ENCODE measurements at places on chromosomes 5 and 9.

DNA sequence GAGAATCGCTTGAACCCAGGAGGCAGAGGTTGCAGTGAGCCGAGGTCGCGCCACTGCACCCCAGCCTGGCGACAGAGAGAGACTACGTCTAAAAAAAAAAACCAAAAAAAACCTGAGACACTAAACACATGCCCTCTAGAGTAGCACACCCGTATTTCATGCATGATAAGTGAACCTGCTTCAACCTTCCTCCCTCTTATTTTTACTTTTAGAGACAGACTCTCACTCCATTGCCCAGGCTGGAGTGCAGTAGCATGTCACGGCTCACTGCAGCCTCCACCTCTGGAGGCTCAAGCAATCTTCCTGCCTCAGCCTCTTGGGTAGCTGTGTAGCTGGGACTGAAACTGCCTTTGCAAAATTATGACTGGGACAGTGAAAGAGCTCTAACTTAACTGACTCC lies 17.6 kb upstream of the NANS start:
- no peak for DNase-seq

GRCh38 chr9:86350006-86350760 lies 4.0 kb downstream of the TUT7 start:
- no peak for DNase-seq

GRCh38 chr9:93005876-93006275 lies 52.6 kb upstream of the SUSD3 start:
- no peak for DNase-seq

DNA sequence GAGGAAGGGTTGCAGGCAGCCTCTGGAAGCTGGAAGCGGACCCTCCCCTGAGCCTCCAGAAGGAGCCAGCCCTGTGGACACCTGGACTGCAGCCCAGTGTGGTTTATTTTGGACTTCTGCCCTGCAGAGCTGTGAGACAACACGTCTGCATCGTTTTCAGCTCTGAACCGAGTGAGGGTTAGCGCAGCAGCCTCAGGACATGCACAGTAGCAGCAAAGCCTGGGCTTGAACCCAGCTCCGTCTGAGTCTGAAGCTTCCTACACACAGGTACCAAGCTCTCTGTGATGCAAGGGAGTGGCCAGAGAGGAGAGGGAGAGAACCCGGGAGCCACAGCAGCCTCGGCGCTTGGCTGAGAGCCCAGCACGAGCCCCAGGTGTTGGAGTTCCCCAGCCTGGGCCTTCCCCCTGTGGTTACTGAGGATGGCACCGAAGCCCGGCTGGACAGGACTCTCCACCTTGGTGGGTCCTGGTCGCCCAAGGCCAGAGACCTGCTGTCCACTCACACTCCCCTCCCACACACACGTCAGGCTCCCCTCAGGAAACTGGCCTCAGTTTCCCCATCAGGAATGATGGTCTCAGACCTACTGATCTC lies 128.2 kb downstream of the OLFM1 start:
- no peak for DNase-seq

GRCh38 chr5:175809531-175810121 lies 61.8 kb upstream of the CPLX2 start:
- DNase-seq, result no peak

DNA sequence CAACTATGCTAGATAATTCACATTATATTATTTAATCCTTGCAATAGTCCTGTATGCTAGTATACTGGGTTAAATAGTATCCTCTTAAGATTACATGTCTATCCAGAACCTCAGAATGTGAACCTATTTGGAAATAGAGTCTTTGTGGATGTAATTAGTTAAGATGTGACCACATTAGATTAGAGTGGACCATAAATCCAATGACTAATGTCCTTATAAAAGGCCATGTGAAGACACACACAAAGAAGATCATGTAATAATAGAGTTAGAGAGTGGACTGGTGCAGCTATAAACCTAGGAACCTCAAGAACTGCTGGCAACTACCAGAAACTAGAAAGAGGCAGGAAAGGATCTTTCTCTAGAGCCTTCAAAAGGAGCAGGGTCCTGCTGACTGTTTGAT lies 263.6 kb upstream of the PTGER4 start:
- DNase-seq, result no peak

GRCh38 chr5:109453251-109453650 lies 43.5 kb upstream of the PJA2 start:
- no peak for DNase-seq

DNA sequence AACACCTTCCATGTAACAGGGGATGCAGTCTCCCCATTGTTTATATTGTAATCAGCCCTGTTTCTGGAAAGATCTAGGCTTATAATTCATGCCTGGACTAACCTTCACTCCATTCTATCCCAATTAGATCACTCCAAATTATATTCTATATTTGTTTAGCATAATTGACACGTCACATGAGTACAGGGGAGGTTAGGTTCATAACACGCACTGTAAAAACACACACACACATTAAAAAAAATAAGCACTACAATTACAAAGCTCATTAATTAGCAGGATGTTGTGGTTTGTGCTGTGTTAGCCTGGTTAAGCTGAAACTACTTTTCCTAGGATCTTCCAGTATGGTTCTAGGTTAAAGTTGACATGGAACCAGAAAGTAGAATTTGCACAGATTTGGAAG lies 126.0 kb downstream of the MLLT3 start:
- no peak for DNase-seq

GRCh38 chr5:366541-367357 lies 45.2 kb downstream of the AHRR start:
- DNase-seq, result no peak

DNA sequence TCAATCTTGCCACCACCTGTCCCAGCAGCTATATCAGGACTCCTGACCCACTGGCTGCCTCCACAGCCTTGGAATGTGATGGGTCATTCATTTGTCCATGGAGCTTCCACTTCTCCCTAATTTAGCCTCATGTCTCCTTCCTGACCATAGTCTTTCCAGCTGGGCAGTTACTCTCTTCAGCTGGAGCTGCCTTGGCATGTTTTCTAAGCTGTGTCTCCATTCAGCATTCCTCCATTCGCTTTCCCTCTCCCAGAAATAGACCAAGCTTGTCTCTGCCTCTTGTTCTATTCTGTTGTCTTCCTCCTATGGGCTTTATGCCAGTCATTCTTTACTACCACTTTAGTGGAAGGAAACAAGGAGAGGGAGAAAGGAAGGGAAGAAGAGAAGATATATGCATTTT lies 5.3 kb upstream of the CTXN3 start:
- no peak for DNase-seq

GRCh38 chr9:21031091-21031807 lies at the start of gene HACD4:
TSS of gene HACD4 (minus strand) at chr9:21031640. CDS start at chr9:21031590, 50 bp downstream.
- DNase-seq, result peak; percentile 31

- no peak for DNase-seq
Measured at GRCh38 chr9:35954942-35955546, 2.9 kb downstream of the OR2S2 start.

- no peak for DNase-seq
Measured at GRCh38 chr9:99852617-99853016, 30.9 kb downstream of the NR4A3 start.

DNA sequence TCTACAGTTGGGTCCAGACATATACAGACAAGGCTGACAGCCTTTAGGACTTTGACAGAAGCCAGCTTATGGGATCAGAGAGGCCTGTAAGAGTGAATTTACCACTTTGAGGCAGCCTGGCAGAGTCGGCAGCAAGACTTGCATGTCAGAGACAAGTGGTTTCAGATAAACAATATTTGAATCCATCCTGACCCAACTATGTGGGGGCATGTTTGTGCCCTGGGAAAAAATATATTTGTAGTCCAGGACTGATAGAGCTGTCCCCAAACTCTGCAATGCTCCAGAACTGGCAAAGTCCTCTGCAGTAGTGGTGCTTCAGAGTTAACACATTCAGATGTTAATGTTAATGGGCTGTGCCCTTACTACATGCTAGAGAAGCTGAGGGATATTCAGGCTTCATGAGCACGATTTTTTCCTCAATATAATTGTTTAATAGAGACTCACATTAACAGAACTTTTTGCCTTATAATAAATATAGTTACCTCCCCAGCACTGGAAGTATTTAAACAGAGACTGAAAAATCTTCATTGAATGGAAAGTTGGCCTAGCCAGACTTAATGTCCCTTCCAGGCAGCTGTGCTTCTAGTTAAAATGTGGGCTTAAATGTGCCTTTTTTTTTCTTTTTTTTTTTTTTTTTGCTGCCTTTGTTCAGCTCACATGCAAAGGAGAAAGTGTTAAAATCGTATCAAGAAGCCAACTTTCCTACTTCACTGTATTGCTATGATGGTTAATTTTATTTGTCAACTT lies 42.9 kb downstream of the FEM1C start:
- no peak for DNase-seq

DNA sequence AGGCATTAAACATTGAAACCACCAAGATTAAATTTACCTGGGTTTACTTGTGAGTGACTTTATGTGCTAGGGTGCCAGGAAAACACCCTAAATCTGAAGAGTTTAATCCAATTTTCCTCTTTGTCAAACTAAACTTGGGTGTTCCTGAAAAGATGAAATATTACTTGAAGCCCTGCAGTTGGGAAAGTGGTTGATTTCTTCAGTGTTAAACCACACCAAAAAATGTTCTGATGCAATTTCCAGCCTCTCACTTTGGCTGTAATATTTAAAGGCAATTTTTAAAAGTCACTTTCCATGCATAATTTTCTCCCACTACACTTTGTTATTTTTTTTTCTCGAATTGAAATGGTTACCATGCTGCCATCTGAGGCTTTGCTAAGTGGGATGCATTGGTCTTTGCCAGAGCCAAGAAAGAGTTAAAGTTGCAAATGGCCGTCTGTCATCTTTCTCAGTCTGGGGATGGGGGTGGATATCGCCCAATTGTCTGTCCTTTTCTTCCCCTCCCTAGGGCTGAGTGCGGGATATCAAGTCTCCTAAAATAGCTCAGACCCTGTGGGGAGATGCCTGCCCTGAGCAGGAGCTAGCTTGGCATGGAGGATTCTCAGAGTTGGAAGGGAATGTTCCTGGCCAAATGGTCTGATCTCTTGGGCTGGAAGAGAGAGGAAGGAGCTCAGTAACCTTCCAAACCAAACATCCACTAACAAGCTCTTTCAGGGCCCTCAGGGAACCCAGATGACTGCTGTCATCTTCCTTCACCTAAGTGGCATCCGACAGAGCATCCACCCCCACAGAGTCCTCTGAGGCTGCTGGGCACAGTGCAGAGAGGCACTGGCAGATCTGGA lies 13.6 kb upstream of the SHB start:
- no peak for DNase-seq

- DNase-seq, result no peak
Measured at GRCh38 chr5:432201-432927, 10.6 kb upstream of the EXOC3 start.

GRCh38 chr9:77977210-77977611 lies 54.4 kb downstream of the GNAQ start:
- peak; percentile 7 for DNase-seq

DNA sequence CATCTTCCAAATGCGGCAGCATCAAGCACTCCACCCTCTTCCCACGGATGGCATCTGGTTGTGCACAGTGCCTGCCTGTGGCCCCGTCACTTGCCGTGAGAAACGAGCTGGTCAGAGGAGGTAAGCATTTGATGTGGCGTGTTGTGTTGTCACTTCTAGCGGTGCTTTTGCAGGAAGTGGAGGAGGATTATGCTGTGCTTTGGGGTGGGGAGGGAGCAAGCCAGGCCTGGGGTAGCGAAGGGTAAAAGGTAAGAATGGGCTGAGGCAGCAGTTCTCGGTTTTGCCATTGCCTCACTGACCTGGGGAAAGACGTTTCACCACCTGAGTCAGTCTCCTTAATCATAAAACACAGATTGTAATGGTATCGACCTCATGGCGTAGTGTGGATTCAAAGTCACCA lies 2.3 kb upstream of the POMT1 start:
- peak; percentile 51 for DNase-seq

DNA sequence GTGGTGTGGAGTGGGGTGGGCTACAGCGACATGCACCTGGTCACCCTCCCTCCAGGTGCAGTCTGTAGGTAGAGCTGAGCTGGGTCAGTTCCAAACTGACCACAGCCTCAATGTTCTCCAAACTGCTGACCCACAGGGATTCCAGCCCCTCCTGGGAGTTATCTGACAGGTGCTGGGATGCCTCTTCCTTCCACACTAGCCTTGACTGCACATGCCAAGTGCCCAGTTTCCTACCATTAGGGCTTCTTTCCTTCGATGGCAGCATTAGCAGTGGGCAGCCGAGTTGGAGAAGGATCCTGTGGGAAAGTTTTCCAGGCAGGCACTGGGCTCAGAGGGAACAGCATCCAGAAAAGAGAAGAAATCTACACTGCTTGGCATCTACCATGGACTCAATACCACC lies 64.0 kb upstream of the GABRP start:
- no peak for DNase-seq

DNA sequence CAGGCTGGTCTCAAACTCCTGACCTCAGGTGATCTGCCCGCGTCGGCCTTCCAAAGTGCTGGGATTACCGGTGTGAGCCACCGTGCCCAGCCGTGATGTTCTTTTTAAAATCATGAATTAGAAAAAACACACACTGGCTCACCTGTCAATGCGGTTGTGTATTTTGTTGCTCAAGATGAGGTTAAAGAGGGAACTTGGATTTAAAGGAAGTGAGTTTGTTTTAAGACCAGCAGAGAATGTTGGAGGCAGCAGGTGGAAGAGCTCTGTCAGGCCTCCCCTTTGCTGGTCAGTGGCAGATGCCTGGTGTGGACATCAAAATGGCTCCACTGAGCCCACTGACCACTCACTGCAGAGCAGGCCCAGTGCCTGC lies 38.9 kb downstream of the WNK2 start:
- DNase-seq, result no peak

DNA sequence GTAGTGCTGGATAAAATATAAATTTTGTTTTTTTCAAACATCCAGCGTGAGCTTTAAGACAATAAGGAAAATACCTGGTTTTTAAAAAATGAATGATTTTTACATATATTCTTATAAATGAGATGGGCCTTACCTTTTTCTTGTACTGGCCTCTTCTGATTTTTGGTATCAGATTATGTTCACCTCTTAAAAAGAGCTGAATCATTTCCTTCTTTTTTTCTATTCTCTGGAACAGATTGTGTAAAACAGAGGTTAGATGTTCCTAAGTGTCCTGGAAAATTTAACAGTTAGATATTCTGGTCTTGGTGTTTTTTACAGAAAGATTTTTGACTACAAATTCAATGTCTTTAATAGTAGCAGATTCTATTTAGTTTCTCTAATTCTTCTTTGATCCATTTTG lies 74.6 kb downstream of the NDUFAF2 start:
- DNase-seq, result no peak

- no peak for DNase-seq
Measured at GRCh38 chr5:99815-100214, 7.8 kb downstream of the PLEKHG4B start.

- no peak for DNase-seq
Measured at GRCh38 chr5:59517926-59518585, 375.5 kb downstream of the PDE4D start.

DNA sequence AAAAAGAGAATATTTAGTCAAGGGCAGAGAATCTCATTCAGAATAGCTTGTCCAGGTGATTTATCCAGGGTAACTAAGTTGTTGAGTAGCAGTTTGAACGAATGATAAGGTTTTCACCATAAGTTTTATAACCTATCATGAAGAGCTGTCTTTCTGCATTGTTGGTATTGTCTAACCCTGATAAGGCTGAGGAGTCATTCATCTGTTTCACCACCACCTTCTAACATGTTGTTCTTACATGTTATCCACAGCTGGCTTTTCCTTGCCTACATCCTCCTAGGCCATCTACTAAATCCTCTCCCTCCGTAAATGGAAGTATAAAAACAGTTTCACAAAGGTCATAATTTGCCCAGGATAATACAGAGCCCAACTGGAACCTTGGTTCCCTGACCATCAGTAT lies 24.1 kb downstream of the ZNF462 start:
- DNase-seq, result no peak

Data from stimulated activated CD8-positive, alpha-beta memory T cell treated with anti-CD3 and anti-CD28 coated beads, Interleukin-4, amount 100 ng/mL, for 24 hours (primary cell).